ENCODE measurements at places on chromosomes 6 and 20. TPM values are rescaled to one million over a fixed set of nuclear protein-coding genes. Genes with fewer than 3 reads are reported as not detected.

ZHX3 gene
- polyA plus RNA-seq, result 20.6 TPM

HLA-DQA1 gene
- 5.9 TPM for polyA plus RNA-seq

GPX5 gene
- polyA plus RNA-seq, result not detected

DNA sequence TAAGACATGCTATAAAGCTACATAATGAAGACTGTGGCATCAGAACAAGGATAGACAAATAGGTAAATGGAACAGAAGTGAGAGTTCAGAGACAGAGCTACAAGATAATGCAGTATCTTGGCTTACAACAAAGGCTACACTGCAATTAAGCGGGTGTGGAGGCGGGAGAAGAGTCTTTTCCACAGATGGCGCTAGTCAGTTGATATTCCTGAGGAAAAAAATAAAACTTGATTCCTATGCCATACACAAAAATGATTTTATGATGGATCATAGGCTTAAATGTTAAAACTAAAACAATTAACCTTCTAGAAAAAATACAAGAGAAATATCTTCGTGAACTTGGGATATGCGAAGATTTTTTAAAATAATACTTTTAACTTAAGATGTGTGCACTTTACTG, 31.0 kb downstream of the RIN2 start:
- DNase-seq, result no peak

- no peak for DNase-seq
Measured at GRCh38 chr20:12207875-12208274, 290.2 kb downstream of the BTBD3 start.

- no peak for DNase-seq
Measured at GRCh38 chr6:26157251-26158075, 70.2 kb downstream of the HFE start.

All from heart right ventricle (tissue), 16 donors.